Stimulated activated CD4-positive, alpha-beta T cell treated with anti-CD3 and anti-CD28 coated beads, Interleukin-12 subunit alpha, Interleukin-12 subunit beta, amount 100 ng/mL, for 4 hours (primary cell): ENCODE measurements at places on chromosomes 1 and 21.

DNA sequence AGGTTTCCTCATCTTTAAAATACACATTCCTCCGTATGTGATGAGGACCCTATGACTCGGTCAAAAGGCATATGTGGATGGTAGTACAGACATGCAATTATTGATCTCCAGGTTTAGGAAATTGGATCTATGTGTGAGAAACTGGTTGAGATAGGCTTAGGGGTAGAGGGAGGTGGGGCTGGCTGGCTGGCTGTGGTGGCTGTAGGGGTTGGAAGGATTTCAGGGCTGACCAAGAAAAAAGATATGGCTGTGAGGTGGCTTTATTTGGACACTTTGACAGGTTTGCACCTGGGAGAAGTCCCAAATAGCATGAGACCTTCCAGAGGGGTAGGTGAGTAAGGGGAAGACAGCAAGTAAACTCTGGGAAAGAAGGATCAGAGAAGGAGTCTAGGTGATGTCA is 39.6 kb upstream of the ADAM30 start:
- DNase-seq = no peak

- no peak for DNase-seq
Observed at GRCh38 chr1:215600258-215600792, 33.2 kb downstream of the KCTD3 start.

GRCh38 chr1:70504821-70505193 is 93.7 kb downstream of the CTH start:
- no peak for DNase-seq

DNA sequence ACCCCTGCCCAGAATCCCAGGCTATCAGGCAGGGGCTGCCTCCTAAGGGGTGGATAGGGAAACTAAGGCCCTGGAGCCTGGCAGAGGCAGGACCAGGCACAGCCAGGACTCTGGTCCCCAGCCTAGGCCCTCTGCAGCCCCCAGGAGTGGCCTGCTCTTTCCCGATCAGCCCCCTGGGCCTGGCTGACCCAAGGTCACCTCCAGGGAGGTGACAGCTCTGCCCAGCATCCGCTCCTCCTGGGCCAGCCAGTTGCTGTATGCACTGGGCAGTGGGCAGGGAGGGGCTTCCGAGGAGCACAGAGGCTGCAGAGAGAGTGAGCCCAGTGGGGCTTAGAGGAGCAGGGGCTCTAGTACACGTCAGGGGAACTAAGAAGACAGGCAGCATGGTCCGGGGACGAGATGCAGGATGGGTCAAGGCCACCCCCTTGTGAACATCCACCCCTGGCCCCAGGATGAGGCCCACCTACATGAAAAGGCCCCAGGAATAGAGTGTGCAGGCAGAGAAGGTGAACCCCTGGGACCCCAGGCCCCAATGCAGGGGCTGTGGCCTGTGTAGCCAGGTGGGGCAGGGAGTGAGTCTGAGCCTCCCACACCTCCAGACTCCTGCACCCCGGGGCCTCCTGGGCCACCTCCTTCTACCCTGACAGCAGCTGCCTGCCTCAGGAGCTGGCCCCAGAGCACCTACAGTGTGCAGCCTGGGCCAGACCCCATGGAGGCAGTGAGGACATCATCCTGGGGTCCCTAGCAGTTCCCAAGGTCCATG is 32.8 kb downstream of the WNT9A start:
- no peak for DNase-seq

- no peak for DNase-seq
Observed at GRCh38 chr1:185774394-185774793, 40.2 kb downstream of the HMCN1 start.

DNA sequence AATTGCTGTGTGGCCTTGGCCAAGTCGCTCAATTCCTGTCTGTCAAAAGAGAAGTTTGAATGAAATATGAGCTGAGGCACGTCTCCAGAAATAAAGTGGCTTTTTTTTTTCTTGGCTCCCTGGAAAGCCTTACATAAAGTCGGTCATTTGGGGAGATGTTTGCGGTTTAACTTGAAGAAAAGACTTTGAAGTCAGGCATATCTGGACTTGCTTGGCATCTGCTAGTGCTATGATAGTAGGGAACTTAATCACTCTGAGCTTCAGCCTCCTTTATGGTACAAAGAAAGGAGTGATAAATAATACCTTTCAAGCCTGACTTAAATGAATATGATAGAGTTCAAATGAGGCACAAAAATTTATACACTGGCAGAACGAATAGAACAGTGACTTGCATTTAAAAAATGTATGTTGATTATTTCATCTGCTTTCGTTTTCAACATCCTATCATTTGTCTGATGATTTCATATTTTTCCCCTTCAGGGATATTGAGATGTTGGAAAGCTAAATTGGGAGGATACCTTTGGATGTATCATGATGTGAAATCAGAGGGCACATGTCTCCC is 60.2 kb downstream of the FASLG start:
- DNase-seq = no peak

DNA sequence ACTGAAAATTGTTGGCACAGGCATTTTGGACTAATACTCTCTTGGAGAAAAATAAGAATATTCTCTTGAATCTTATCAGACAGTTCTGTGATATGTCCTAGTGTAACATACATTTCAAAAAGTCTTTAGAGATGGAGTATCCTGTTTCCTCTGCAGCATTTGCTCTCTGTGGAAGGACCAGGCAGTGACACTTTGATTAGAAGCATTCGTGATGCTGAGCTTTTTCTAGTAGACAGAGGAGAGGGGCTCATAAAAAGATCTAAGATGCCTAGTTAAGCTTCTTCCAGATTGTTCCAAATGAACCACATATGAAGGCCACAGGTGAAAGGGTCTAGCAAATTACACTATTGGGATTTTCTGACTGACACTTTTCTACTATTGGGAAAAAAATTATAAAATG is 120.3 kb downstream of the C1orf21 start:
- no peak for DNase-seq

DNA sequence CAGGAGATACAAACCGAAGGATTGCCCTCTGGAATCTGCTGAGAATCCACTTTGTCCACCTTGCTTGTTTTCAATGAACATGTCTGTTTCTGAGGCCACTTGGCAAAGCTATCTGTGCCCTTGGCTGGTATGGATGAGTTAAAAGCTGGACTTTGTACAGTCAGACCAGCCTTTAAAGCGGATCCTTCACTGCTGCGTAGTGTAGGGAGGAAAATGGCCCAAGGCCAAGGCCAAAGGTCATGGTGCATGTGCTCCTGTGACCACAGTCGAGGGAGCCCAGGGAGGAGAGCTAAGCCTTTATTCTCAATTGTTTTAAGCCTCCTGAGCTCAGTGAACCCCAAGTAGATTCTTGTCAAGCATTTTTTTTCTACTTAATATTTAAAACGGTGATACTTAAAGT is 37.0 kb downstream of the KCNJ15 start:
- DNase-seq = no peak

GRCh38 chr1:36510418-36510817 is 27.7 kb upstream of the CSF3R start:
- DNase-seq = no peak

GRCh38 chr1:48677306-48678287 is 99.1 kb downstream of the BEND5 start:
- DNase-seq = peak; percentile 25

DNA sequence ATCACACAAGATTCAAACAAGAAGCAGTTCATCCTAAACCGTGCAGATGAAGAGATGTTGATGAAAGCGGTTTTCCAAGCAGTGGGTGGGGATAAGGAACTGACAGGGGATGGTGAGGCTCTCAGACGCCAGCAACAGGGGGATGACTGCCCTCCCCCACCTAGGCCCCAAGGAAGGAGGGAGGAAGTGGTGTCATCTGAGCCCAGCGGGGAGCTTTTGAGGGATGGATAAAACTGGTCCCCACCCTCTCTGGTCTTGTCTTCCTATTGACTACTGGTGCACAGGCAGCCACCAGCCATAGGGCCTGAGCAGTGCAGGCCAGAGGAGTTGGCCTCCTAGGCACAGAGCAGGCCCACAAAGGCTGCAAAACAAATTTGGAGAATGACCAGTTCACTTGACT is 175.5 kb downstream of the HUNK start:
- no peak for DNase-seq

- no peak for DNase-seq
Observed at GRCh38 chr1:205275133-205275532, 46.4 kb downstream of the NUAK2 start.

GRCh38 chr1:184867866-184868689 is 106.2 kb downstream of the NIBAN1 start:
- DNase-seq = no peak

- DNase-seq = no peak
Observed at GRCh38 chr1:207261971-207262370, 59.5 kb upstream of the CD55 start.

GRCh38 chr21:31493350-31493880 is 149.4 kb upstream of the TIAM1 start:
- DNase-seq = no peak

DNA sequence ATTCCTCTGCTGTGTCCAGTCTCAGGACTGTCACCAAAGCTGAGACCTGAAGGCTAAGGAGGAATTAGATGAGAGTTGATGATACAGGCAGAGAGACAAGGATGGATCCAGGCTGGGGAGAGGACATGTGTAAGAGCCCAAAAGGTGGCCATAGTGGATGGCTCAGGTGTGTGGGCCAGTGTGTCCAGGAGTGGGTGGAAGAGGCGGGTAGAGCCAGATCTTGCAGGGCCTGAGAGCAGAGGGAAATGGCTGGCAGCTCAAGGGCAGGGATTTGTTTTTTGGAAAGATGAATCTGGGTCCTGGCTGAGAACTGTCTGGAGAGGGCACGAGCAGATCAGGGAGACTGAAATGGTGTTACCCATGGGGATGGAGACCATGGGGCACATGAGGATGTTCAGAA is 38.1 kb downstream of the AZIN2 start:
- DNase-seq = no peak

DNA sequence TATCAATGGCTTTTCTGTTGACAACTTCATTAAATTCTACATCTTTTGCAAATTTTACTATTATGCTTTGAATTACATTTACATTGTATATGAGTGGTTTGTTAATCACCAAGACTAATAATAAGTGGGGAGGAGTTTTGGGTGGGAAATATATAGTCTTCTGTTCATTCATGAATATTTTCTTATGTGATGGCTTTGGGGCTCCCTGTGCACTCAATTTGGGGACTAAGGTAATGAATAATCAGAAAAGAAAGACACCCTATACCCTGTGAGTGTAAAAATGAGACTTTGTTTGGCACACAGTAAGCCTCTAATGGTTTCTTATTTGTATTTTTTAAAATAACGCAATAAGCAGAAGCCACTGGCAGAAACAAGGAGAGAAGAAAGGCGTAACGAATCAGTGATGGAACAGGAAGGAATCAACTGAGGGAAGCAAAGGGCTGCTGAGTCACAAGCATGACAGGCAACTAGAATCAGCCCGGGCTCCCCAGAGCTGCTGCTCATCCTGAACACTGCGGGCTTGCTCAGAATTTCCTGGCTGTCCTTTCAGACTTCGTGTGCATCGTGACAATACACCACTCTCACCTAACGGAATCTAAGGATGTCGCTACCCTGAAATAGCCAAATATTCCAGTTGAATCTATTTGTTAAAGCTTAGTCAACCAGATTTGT is 20.8 kb upstream of the RGS2 start:
- DNase-seq = no peak

DNA sequence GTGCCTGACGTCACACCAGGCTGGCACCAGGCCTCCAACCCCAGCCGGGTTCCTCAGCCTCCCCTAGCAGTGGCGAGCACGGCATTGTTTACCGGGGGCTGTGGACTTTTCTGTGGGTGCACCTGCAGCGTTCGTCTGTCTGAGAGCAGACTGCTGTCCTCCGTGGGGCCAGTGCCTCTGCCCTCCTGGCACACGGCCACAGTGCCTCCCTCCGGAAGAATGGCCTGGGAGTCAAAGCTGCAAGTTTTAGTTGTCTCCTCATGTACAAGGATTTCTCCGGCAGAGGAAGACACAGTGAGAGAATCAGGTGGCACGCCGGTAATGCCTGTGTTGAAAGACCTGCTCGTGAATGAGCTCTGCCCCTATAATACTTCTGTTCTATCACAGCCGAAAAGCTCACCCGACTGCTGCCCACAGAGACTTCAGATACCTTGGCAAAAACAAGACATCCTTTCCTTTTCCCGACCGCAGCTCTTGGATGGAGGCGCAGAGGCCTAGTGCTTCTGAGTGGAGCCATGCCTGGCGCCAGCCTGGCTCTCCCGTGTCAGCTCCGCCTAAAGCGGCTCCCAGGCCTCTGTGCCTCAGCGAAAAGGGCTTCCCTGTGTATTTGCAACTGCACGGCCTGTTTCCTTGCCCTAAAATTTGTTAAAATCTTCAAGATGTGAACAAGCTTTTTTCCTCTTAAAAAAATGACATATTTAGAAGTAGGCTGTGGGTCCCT is 71.4 kb downstream of the AGPAT3 start:
- no peak for DNase-seq

- DNase-seq = peak; percentile 90
Observed at GRCh38 chr1:154328318-154329151, 3.2 kb downstream of the ATP8B2 start.

DNA sequence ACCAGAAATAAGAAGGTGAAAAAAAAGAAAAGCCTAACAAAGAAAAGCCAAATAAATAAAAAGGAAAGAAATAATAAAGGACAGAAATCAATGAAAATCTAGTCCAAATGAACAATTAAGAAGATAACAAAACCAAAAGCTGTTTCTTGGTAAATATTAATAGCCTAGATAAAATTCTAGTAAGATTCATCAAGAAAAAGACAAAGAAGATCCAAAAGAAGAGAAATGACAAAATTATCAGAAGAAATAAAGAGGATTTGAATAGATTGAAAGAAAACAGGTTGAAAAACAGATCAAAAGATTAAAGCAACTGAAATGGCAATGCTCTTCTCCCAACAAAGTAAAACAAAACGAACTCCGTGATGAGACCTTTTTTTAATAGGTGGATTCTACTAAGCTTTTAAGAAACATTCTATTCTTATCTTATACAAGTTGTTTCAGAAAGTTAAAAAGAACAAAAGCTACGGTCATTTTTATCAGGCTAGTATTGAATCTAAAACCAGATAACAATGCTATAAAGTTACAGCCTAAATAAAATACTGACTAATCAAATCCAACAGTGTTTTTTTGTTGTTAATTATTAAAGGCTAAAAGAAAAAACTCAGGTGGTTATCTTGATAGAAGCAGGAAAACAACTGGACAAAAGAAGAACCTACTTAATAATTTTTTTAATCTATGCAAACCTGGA is 50.9 kb downstream of the ENAH start:
- DNase-seq = no peak

GRCh38 chr1:175904808-175905207 is 161.4 kb upstream of the TNR start:
- DNase-seq = no peak

- DNase-seq = no peak
Observed at GRCh38 chr1:192579010-192579738, 3.6 kb downstream of the RGS1 start.

DNA sequence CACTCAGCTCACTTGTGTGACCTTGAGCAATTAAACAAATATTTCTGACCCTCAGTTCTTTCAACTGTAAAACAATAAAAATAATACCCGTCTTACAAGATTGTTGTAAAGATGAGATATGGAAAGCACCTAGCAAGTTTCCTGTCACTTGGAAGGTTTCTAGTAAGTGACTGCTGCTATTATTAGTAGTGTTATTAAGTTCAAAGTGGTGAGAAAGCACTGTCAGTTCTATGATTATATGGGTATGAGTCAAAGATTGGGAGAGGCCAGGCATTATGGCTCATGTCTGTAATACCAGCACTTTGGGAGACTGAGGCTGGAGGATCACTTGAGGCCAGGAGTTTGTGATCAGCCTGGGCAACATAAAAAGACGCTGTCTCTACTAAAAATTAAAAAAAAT is 145.4 kb downstream of the C1orf21 start:
- no peak for DNase-seq
